Stimulated activated CD4-positive, alpha-beta T cell treated with anti-CD3 and anti-CD28 coated beads, Interleukin-2, amount 100 ng/mL, for 48 hours (primary cell): ENCODE measurements at places on chromosomes 1 and 21.

GRCh38 chr1:27604579-27605299 lies 795 bp upstream of the AHDC1 start:
- DNase-seq = no peak

- DNase-seq = no peak
These were observed 71.6 kb upstream of the KCND3 start for GRCh38 chr1:112061056-112061455.

GRCh38 chr1:8133190-8133589 lies 107.1 kb upstream of the ERRFI1 start:
- no peak for DNase-seq

- DNase-seq = no peak
These were observed 208.3 kb upstream of the NCAM2 start for GRCh38 chr21:20789729-20790500.

GRCh38 chr1:220921498-220921897 lies 42.3 kb downstream of the HLX start:
- DNase-seq = no peak

DNA sequence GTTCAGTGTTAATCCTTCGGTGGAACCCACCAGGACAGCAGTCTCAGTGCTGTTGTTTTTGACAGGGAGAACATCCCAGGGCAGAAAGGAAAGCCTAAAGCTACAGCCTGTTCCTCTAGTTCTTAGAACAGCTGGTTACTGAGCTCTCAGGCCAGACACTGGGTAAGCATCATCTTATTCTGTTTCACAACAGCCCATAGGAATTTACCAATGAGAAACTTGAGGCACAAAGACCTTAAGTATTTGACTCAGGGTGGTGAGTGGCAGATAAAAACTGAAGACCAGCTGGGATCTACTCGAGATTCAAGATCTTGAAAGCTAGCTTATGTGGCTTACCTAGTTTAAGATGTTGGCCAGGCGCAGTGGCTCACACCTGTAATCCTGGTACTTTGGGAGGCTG lies 9.4 kb upstream of the NEK2 start:
- no peak for DNase-seq

DNA sequence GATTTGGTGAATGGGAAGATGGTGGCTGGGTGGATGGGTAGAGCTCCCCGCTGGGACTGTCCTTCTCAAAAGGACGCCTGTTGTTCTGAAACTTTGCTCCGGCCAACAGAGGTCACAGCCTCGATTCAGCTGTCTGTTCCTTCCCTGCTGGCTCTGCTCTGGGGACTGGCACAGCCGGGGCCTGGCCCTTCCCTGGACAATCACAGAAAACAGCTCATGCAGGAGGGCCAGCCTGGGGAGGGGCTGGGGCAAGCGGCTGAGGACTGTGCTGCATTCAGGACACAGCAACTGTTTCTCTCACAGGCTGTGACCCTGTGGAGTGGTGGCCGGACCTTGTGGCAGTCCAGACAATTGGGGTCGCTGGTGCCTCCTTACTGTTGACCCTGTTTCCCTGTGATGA lies 110.7 kb upstream of the TMEM51 start:
- no peak for DNase-seq

- DNase-seq = no peak
These were observed 29.1 kb downstream of the TMCO4 start for GRCh38 chr1:19770436-19771190.

DNA sequence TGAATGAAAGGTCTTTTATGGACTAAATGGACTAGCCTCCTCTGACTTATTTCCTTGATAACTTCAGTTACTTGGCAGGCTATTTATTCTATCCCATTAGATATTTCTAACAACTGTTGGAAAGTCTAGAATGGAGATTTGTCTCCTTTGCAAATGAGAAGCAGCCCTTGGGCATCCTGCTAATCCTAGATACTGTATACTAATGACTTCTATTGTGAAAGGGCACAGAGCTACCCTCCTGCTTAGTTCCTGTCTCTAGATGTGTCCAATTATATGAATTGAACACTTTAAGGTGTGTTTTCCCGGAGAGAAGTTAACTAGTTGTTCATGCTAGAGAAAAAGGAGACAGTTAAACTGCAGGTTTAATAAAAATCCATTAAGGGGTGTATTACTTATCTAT lies 10.2 kb upstream of the NCMAP start:
- no peak for DNase-seq

DNA sequence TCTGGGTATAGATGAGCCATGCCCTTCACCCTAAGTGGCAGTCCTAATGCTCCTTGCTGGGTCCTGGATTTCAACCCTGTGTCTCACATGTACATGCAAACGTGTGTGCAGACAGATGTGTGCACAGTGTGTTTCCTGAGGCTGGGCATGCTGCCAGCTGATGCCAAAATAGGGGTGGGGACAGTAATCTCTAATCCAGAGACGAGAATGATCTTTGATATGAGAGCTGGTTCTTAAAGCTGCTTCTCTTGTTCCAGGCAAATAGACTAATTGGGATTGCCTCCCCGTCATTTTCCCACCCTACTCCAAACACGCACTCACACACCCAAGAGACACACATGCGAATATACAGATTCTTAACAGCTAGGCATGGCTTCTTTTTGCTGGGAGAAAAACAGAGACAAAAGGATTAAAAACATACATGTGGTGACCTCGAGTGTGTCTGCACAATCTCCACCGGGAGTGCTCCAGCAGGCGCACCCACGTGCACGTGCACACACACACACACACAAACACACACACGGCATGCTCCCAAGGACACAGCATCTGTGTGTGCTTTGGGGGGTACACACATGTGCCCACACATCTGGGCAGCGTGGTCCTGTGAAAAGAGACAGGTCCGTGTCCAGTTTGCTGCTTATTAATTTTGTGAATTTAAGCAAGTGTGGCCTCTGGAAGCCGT lies 102.1 kb upstream of the ZBTB40 start:
- DNase-seq = no peak

DNA sequence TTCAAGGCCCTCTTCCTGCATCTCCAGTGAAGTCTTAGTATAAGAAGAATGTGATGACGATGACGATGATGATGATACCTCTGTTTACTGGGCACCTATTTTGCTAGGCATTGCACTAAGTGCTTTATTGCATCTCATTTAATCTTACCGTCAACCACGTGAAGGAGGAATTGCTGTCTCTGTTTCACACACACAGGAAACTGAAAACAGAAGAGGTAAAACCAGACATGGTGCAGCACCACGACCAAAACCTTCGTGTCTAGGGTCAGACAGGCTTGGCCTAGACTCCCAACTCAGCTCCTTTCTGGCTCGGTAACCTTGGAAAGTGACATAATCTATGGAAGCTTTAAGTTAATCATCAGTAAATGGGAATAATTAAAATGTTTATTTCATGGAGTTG lies 20.7 kb upstream of the KCNA2 start:
- no peak for DNase-seq

DNA sequence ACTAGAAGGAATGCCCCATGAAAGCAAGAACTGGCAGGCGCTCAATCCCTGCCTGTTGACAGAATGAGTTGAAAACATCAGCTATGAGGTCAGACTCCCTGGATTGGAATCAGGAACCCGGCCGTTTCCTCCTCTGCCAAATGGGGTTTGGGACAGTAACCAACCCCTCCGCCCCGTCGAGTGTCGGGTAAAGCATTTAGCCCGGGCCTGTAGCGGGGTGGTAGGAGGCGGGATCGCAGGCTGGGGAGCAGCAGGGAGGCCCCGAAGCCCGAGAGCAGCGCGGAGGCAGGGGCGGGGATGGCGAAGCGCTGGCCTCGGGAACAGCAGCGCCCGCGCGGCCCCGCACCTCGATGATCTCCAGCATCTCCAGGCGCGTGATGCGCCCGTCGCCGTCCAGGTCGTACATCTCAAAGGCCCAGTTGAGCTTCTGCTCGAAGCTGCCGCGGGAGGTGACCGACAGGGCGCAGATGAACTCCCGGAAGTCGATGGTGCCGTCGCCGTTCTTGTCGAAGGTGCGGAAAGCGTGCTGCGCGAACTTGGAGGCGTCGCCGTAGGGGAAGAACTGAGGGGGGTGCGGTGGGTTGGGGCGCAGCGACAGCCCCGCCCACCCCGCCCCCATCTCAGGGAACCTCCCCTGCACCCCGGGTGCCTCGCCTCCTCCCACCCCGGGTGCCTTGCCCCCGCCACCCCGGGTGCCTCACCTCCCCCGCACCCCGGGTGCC lies 7.5 kb downstream of the HPCAL4 start:
- no peak for DNase-seq

DNA sequence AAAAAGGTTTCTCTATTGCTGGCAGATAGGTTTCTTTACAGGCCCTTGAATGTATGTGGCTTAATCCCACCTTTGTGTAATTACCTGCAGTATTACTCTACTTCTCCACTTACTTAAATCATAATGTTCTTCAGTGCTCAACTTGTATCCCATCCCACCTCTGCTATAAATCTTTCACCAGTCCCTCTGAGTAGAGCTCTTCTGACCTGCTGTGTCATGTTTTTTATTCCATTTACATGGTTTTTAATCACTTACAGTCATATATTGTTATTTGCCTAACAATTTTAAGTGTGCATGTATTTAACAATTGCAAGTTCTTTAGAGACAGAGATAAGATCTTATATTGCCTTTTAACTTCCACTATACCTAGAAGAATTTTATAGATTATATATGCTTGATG lies 2.4 kb downstream of the TSEN15 start:
- no peak for DNase-seq
